Kidney epithelial cell (primary cell): ENCODE measurements at places on chromosomes 5 and 9. TPM values are rescaled to one million over a fixed set of nuclear protein-coding genes. Genes with fewer than 3 reads are reported as not detected.

DNA sequence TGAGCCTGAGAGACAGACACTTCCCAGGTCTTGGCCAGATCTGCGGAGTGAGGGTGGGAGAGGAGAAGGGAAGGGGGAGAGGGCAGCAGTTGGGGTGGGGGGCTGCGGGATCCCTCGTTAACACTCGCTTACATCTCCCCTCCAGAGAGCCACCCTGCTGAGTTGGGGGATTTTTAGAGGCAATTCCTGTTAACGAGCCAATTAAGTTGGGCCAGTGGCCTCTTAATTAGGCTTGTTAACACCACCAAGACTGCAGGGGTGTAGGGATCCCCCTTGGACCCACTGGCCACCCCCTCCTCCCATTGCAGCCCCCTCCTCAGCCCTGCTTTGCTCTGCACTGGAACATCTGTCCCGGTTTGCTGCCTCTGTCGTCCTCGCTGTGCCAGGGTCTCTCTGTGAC, 23.7 kb downstream of the CNTFR start:
- DNase-seq = no peak

DNA sequence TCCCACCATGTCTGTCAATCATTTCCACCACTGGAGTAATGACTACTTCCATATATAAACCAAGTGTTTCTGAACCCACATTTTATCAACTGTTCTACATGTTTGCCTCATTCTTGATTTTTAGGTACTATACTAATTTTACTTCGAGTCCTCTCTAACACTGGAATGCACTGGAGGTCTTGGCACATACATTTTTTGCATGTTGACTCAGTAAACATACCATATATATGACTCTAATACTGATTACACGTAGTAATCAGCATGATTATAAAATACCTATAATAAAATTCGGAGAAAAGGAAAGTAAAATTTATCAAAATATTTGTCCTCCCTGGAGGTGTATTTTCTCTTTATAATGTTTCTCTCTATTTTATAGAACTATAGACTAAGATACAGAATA, 621.7 kb upstream of the NUDT12 start:
- DNase-seq = no peak

- no peak for DNase-seq
Measured at GRCh38 chr9:98323051-98323830, 67.8 kb upstream of the TBC1D2 start.

GRCh38 chr5:142106061-142106460, 2.5 kb upstream of the NDFIP1 start:
- DNase-seq = no peak

DNA sequence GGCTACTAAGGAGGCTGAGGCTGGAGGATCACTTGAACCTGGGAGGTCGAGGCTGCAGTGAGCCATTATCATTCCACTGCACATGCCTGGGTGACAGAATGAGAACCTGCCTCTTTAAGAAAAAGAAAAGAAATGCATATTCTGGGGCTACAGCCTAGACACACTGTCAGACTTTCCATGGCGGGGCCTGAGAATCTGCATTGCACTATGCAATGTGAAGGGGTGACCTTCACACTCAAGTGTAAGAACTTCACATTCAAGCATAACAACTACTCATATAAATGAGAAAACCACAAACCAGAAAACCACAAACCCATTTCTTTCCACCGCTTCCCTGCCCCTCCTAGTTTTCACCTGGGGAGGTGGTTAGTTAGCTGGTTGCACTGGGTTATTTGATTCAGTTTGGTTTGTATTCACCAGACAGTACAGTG, 18.0 kb upstream of the FBP2 start:
- DNase-seq = no peak

GRCh38 chr5:177520916-177521513, 4.3 kb upstream of the DDX41 start:
- no peak for DNase-seq

DNA sequence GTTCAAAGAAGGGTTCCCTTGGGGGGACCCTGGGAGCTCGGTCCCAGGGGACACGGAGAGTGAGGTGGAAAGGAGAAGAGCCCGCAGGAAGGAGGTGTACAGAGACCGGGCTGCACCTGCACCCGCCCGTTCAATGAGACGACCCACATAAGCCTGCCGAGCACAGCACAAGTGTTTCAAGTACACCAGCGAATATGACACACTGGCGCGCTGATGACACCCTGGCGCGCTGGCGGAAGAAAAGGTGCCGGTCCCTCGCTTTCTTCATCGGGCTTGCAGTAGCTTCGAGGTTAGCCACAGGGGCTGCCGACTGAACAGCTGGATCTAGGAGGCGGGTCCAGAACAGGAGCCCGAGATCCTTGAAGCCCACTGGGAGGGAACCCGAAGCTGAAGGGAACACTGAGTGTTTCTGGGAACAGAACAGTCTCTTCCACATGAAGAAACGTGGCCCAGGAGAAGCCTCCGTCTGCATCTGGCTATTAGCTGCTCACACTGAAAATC, 1.4 kb downstream of the TBC1D9B start:
- DNase-seq = no peak

- DNase-seq = no peak
Measured at GRCh38 chr9:70425192-70425591, 10.7 kb upstream of the KLF9 start.

- no peak for DNase-seq
Measured at GRCh38 chr5:126492939-126493338, 69.7 kb downstream of the GRAMD2B start.

- DNase-seq = no peak
Measured at GRCh38 chr5:6497262-6497661, 48.6 kb downstream of the UBE2QL1 start.

C9orf57 gene
- not detected in 2 replicates for total RNA-seq

IL13 gene
- not detected in 2 replicates for total RNA-seq

TMEM232 gene
- total RNA-seq = 3.7 and 10.9 TPM in 2 replicates

PCDHA1 gene
- not detected in 2 replicates for total RNA-seq
